ENCODE measurements at places on chromosomes 13 and 19.

- DNase-seq: no peak
These were observed 822 bp upstream of the PTPRS start for GRCh38 chr19:5341448-5341820.

DNA sequence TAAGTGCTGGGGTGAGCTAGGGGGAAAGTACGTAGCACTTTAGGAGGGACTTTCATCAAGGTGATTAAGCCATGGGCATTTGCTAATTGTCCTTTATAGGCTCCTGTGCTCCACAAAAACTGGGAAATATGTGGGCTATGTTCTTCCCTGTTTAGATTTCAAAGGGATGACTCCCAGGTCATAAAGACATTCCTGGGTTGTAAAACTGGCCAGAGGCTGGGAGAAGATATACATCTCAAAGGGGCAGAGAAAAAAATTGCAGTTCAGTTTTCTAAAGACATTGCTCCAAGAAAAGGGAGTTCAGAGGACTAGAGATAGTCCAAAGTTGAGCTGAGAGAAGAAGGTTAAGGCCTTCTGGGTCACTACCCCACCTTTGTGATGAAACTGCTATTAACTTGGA lies 204.8 kb downstream of the MYO16 start:
- no peak for DNase-seq

DNA sequence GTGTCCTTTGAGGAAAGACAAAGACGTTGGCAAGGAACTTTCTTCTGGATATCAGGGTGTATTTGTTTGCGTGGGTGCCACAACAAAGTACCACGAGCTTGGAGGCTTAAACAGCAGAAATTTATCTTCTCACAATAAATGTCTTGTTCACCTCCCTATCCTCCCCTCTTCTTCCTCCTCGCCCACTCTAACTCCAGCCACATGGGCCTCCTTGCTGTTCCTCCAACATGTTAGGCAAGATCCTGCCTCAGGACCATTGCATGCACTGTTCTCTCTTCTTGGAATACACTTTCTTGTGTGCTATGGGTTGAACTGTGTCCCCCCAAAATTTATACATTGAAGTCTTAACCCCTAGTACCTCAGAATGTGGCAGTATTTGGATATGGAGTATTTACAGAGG lies 45.7 kb downstream of the VAV1 start:
- DNase-seq: no peak

DNA sequence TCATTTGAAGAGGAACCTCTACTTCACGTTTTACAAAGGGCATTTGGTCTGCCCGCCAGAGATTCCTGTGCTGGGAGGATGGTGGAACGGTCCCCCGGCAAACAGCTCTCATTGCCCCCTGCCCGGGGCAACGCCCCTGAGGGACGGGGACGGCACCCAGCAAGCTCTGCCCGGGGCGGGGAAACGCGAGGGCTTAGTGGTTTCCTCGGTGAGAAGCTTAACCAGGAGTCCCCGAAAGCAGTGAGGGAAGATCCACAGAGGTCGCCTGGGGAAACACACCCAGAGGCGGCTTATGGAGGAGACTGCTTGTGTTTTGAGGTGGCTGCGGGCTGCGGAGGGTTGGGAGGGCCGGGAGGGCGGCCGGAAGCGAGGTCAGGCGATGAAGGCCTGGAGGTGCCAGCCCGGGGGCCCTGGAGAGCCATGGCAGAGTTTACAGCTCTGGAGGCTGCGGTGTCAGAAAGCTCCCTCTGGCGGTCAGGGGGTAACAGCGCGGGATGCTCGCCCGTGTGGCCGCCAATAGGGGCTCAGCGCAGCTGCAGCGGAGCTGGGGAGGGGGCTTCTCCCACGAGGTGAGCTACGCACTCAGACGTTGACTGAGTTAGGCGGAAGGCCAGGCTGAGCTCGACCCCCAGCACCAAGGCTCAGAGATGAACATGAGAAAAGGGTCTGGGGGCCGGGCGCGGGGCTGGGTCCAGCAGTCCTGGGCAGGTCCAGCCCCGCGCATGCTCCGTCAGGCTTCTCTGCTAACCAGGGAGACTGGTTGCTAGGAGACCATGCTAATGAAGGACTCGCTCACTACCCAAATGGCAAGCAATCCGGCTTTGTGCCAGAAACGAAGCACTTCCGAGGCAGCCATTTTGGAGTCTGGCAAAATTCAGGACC lies 652 bp upstream of the TPGS1 start:
- DNase-seq: peak; percentile 98

DNA sequence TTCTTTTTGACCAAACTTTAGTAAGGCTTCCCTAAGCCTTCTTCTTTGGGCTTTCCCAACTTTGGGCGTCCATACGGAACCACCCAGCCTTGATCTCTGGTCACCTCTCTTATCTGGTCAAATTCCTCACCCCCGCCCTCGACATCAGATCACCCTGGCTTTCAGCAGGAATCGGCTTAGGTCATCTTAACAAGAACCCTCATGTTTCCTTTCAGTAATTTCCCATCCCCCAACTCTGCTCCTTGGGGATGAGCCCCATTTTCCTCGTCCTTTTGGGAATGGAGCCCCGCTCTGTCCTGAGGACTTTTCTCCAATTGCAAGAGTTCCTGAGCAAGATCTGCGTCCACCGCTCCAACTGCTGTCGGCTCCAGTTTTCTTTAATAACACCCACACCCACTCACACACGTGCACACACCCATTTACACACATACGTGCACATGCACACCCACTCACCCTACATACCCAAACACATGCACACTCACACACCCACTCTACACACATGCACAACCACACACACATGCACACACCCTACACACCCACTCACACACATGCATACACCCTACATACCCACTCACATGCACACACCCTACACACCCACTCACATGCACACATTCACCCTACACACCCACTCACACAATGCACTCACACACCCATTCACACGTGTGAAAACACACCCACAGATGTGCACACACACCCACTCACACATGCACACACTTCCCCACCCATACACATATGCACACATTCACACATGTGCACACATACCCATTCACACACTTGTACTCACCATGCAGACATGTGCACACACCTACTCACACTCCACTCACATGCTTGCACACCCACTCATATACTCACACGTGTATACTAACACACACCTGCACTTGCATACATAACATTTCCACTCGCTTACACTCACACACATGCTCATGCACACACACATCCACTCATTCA lies 87.0 kb upstream of the TM9SF2 start:
- no peak for DNase-seq

- no peak for DNase-seq
These were observed 22.4 kb downstream of the RFXAP start for GRCh38 chr13:36841391-36841790.

DNA sequence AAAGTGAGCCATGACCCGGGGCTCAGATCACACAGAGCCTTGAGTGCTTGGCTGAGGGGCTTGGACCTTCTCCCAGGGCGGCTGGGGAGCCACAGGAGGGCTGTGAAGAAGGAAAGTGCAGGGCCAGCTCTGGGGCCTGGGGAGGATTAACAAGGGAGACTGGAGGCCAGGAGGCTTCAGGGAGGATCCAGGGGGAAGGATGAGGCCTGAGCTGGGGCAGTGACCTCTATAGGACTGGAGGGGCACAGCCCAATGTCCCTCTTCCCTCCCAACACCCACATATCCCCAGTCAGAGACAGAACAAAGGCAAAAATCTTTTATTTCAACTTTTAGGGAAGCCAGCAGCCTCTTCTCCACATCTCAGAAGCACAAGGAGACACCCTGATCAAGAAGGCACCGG lies 4.7 kb upstream of the SLC17A7 start:
- DNase-seq: no peak

GRCh38 chr19:3968556-3969434 lies 2.1 kb downstream of the DAPK3 start:
- DNase-seq: no peak

GRCh38 chr19:38868551-38868950 lies 9.5 kb downstream of the RINL start:
- no peak for DNase-seq

DNA sequence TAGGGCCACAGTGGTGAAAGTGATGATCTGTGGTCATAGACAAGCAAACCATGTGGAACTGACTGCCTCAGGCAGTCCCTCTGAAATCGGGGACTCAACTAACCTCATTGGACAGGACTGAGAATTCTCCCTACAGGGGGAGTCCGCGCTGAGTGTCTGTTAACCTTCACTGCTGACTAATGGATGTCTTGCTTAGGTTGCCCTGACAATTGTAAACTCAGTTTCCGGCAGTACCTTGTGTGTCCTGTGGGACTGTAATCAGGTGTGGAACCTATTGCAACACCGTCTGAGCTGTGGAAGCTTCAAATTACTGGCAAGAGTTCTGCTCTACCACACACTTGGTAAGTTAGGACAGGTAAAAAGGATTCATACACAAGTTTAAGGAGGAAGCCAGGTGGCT lies 21.8 kb downstream of the ZNF77 start:
- DNase-seq: no peak

DNA sequence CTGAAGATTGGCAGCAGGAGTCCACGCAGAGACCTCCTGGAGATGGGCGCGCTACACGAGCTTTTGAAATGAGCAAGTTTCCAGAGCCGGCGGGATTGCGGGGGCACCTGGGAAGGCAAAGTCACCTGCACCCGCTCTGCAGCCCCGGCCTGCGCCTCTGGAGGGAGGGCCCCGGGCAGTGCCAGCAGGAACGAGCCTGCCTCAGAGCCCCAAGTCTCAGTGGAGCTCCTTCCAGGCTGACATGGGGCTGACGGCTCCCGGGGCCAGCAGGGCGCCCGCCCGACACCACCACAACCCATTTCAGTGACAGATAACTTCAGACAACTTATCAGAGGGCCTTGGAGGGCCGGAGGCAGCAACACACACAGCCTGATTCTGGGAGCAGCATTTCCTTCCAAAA lies 45.0 kb downstream of the RASA3 start:
- DNase-seq: no peak

DNA sequence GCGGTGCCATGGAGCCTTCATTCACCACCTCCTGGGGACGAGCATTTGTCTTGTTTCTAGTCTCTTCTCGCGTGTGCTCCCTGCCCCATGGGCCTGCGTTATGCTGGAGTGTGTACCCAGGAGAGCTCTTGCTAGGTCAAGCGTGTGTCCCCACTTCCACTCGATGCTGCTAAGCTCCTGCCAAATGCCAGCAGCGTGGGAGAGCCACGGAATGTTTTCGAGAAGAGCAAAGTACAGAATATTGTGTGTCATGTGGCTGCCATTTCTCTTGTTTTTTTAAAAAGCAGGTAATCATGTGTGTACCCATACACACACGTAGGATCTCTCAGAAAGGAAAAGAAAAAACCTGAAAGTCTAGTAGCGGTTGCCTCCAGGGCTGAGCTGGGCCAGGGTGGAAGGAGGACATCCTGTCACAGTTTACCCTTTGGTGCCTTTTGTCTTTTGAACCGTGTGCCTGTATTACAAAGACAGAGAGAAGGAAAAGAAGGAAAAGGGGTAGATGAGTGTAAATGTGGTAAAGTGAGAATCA lies 28.6 kb downstream of the PAK4 start:
- no peak for DNase-seq

Measured in head of caudate nucleus (tissue), 42 donors.